ENCODE measurements at places on chromosomes 16 and 17.

- peak; percentile 39 for DNase-seq
Observed at GRCh38 chr17:35849469-35850348, 19.0 kb downstream of the HEATR9 start.

GRCh38 chr17:7317161-7317803, 2.1 kb upstream of the GPS2 start:
- DNase-seq = no peak

DNA sequence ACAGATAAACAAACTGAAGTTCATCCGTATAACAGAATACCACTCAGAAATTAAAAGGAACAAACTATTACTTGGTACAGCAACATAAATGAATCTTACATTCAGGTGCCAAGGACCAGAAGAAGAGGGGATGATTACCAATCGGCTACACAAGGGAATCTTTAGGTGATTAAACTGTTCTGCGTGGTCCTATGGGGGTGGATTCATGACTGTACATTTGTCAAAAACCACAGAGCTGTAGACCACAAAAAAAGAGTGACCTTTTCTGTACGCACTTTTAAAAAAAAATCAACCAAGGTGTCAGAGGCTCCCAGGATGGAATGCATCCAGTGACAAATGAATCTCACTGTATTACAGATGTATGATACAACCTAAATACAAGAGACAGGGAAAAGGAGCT, 110.8 kb downstream of the CDYL2 start:
- DNase-seq = no peak

- no peak for DNase-seq
Observed at GRCh38 chr16:48810803-48811453, 200.9 kb upstream of the N4BP1 start.

- no peak for DNase-seq
Observed at GRCh38 chr17:66540131-66540781, 237.8 kb downstream of the PRKCA start.

GRCh38 chr17:41689497-41690299, 1.0 kb downstream of the EIF1 start:
- no peak for DNase-seq

GRCh38 chr17:1571341-1571704, 8.7 kb upstream of the PITPNA start:
- no peak for DNase-seq

GRCh38 chr16:14069818-14070217, 1.3 kb upstream of the MRTFB start:
- no peak for DNase-seq

DNA sequence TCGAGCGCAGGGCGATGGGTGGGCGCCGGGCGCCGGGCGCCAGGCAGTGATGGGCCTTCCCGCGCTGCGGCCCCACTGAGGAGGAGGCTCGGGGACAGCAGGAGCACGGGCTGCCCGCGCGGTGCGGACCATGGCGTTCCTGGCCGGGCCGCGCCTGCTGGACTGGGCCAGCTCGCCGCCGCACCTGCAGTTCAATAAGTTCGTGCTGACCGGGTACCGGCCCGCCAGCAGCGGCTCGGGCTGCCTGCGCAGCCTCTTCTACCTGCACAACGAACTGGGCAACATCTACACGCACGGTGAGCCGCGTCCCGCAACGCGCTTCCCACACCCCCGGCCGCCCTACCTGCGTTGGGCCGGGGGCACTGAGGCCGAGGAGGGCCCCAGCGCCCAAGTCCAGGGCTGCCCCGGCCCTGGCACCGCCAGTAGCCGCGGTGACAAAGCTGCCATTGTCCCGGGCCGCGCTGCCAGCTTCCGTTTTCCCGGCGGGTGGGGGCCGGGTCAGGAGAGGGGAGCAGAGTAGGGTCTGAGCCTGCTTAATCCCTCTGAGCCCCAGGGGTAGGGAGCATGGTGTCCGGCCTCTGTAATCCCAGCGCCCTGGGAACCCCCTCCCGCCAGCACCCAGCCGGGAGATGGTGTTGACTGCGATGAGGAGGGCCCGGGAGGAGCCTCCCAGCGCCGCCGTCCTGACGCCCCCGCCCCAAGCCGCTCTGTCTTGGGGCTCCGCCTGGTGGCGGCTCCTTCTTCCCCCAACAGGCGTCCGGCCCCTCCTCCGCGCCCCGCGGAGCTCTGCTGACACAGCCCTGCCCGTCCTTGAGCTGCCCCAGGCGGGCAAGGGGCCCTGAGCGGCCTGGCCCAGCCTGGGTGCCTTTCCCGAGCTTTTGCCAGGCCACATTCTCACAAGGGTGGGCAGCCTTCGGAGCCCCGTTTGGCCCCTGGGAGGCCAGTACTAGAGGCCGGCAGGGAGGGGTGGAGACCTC, 685 bp downstream of the PAQR4 start:
- peak; percentile 62 for DNase-seq

- no peak for DNase-seq
Observed at GRCh38 chr17:43634591-43635125, 27.1 kb downstream of the MEOX1 start.

Data from HEK293T (cell line).